Urinary bladder (tissue), 4 donors: ENCODE measurements at places on chromosomes 16 and 17. TPM values are rescaled to one million over a fixed set of nuclear protein-coding genes. Genes with fewer than 3 reads are reported as not detected.

Gene CNTNAP4
- 10.9 TPM for total RNA-seq

Gene RUNDC3A
- 2.0 TPM for total RNA-seq

Gene TSNAXIP1
- 1.2 TPM for total RNA-seq

DNA sequence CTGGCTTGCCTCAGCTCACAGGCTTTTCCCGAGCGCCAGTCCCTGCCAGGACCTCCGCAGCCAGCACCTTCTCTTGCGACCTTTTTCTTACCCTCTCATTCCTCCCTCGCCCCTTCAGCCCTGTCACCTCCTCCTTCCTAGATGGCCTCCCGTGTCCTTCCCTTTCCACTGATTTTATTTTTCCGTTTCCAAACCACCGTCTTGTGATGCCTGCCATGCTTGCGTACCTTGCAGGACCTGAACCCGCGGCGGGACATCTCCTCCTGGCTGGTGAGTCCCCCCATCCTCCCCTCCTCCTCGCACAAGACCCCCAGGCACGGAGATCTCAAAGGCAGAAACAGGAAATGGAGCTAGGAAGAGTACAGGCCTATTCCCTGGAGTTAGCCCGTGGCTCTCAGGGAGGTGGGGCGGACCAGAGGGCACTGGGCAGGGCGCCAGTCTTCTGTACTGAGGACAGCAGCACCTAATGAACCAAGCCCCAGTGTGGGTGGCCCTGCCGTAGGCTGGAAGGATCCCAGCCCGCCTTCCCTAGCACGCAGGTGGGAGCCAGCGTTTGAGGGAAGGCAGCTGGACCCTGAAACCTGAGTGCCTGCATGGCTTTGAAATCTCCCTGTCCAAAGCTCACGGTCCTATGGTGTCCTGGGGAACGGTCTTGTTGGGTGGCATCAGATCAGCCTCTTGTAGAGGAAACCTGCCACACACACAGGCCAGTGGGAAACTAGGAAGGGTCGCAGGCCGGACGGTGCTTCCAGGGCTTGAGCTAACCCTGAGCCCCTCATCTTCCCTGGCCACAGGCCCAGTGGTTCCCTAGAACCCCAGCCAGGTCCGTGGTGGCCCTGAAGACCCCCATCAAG is 612 bp downstream of the CISD3 start:
- DNase-seq, result no peak

DNA sequence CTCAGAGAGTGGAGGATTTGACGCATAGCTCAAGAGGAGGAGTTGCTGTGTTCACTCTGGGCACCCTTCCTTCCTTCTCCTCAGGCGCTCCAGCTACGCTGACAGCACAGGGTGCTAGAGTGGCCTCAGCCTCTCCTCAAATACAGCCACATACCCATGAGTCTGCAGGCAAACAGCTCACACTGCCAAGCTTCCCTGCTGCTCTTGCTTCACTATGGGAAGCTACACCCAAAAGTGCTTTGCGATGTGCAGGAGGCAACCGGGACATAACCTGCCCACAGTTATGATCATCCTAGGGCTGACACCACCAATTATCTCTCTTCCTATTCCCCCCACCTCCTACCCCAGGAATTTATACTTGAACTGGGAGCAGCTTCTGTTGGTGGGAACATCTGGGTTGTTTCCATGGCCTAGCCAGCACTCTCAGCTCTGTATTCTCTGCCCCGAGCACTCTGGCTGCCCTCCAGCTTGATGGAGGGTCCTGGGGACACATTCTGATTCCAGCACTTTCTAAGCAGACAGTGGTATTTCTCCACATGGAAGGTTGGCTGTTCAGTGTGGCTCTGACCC is 40.3 kb upstream of the SREBF1 start:
- peak; percentile 59 for DNase-seq

GRCh38 chr17:67554634-67555033 is 163.1 kb upstream of the NOL11 start:
- DNase-seq, result no peak

- no peak for DNase-seq
Observed at GRCh38 chr16:88769617-88770460, 15.2 kb downstream of the PIEZO1 start.

DNA sequence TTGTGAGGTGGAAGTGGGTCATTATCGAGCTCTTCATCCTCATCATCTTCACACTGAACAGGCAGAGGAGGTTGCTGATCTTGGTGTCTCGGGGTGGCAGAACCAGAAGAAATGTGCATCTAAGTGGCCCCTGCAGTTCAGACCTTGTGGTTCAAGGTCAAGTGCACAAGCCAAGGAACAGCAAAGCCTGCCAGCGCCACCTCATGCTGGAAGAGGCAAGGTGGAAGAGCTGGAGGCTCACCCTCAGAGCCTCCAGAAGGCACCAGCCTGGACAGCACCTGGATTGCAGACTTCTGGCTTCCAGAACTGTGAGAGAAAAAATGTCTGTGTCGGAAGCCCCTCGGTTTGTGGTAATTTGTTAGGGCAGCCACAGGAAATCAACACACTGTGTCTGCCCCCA is 32.7 kb downstream of the IFT140 start:
- no peak for DNase-seq

GRCh38 chr17:63740464-63741142 is 996 bp downstream of the STRADA start:
- no peak for DNase-seq

DNA sequence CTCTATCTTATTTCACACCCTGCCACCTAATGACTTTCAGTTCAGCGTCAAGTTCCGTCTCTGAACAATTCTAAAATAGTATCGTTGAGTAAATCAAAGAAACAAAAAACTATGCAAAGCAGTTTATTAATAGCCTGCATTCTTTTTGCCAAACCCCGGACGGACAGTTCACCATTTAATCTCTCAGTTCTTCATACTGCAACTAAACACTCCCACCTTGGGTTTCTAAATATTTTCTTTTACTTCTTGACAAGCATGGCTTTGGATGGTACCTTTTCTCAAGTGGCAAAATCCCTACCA is 1.2 kb downstream of the MYH11 start:
- DNase-seq, result no peak

DNA sequence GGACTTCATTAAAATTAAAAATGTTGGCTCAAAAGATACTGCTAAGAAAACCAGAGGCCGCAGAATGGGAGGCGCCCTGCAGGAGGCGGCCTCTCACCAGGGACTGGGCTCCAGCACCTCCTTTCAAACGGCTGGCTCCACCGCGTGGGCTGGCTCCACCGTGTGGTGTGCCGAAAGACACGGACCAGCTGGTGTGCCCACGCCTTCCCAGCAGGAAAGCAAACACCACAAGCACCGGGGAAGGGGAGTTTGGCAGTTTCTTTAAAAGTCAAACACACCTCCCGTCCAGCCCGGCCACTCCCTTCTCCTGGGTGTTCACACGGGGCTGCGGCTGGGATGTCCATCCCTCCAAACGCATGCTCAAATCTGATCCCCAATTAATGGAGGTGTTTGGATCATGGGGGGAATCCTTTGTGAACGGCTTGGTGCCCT is 13.9 kb downstream of the HAGH start:
- DNase-seq, result peak; percentile 25

GRCh38 chr16:81158964-81159363 is 62.8 kb upstream of the GCSH start:
- no peak for DNase-seq

DNA sequence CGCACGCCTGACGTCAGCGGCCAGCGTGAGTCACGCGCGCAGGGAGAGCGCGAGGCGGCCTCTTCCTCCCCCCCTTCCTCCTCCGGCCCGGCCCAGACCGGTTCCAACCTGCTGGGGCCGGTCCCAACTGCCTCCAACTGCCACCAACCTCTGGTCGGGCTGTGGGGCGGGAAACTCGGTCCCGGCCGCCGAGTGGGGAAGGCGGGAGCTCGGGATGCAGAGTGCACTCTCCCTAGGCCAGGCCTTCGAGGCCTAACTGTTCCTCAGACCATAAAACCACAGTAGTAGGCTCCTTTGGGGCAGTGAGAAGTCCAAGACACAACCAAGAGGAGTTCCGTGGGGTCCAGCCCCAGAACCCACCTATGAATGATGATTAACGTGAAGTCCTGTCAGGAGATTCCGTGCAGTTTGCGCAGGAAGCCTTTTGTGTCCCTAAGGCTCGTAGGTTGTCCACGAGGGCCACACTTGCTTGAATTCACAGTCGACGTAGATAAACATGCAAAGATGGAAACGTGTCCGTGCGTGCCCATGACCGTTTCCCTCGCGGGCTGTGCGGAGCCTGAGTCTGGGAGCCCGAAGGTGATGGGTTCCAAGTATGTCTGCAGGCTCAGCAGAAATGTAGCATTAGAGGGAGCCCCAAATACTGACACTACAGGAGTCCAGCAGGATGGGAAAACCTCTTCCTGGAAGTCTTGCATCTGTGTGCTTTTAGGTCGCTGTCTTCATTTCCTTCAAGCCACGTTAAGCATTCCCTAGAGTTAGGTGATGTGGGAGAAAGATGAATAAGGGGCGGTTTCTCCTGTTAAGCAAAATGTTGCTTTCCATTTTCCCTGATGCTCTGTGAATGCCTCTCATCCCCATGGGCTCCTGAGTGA is 647 bp downstream of the UNK start:
- no peak for DNase-seq

- DNase-seq, result no peak
Observed at GRCh38 chr16:20997147-20997546, 96.6 kb downstream of the LYRM1 start.

DNA sequence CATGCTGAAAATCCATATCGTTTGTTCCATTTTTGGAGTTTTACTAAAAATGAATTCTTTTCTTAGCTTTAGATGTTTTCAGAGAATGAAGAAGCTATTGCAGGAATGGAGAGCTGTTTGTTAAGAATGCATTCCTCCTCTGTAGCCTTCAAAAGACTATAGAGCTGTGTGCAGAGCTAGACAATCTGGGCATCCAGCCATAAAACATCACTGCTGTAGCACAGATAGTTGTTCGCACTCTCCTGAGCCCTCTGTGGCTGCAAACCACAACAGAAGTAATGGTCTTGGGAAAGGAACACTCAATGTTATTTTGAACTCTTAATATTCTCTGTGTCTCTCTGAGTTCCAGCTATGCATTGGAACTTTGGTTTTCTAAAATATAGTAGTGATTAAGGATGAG is 4.9 kb downstream of the TNRC6C start:
- DNase-seq, result peak; percentile 70

DNA sequence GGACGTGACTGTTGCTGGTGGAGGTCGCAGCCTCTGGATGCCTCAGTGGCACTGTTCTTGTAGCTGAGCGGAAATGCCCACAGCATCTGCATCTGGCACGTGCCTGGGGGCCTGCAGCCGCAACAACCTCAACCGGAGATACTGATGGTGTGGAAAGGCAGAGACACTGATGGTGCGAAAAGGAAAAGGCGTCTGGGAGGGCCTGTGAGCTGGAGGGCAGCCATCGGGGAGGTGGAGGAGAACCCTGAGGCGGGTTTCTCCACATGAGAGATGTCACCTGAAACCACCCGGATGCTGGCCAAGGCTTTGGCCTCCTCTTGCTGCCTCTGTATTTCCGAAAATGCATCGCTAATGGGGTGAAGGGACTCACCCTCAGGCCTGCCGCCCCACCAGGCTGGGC is 284.8 kb upstream of the WSB1 start:
- no peak for DNase-seq

DNA sequence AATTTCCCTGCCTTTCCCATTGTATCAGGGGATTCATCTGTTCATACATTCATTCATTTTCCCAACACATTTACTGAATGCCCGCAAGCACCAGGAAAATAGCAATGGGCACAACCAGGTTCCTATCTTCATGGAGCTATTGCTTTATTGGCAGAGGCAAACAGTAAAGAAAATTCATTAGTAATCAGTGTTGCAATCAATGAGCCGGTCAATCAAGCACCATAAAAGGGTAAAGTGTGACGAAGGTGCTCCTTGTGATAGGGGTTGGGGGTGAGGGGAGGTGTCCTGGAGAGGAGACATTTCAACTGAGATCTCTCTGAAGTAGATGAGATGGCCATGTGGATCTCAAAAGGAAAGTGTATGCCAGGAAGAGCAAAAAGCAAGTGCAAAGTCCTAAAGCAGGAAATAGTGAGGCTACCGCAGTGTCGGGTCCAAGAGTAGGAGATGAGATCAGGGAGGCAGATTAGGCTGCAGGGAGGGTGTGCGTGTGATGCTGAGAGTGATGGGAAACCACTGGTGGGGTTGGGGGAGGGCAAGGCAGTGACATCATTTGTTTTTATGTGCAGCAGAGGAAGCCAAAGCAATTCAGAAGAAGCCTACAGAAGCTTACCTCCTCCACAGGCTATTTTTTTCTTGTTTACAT is 28.4 kb downstream of the CDH13 start:
- DNase-seq, result no peak

GRCh38 chr16:12559714-12560113 is 244.0 kb downstream of the CPPED1 start:
- DNase-seq, result no peak
